ENCODE measurements at places on chromosomes 5 and 9.

- no peak for DNase-seq
Measured at GRCh38 chr5:127813633-127814587, 110.7 kb downstream of the CCDC192 start.

DNA sequence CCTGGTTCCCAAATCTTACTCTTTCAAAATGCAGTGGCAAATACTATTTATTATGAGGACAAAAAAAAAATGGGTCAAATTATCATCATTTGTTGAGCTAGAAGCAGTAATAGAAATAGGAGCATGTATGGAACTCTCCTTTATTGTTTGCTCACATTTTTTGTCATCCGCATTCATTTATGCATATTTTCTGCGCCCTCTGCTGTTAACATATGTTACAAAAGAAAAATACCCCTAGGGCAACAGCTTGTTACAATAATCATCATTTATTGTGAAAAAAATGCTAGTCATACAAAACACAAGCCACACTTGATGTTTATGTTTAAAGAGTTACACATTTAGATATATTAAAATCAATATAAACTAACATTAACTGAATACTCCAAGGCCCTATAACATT is 328.2 kb downstream of the TUSC1 start:
- no peak for DNase-seq

DNA sequence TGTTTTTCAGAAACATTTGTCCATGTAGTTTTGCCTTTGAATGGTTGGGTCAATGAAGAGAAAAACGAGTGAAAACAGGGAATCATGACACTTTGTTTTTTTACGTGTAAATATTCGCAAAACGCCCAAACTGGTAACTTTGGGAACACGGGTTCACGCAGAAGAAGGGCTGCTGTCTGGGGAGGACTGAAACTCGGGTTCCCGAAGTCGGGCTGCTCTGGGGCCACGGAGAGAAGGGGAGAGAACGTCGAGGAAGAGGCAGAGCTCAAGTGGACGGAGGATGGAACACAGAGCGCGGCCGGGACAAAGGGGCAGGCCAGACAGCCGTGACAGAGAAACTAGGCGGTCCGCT is 478 bp upstream of the SETD9 start:
- DNase-seq, result no peak

- no peak for DNase-seq
Measured at GRCh38 chr5:14945450-14945849, 73.9 kb upstream of the ANKH start.

DNA sequence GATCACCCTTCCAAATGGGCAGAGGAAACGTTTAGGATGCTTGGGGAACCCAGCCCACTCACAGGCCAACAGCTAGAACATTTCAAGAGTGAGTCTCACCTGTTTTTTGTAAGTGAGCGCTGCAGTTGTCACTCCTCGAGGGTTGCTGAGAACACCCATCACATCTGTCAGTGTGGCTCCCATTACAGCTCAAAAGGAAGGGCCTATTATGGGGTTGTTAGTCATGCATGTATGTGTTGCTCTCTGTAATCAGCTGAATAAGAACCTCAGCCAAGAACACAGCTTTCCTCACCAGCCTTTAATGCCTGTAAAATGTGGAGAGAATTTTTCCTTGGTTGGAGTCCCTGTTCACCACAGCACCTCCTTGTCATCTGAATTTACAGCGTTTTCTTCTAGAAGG is 196.3 kb upstream of the KLF4 start:
- DNase-seq, result no peak

- DNase-seq, result no peak
Measured at GRCh38 chr5:7586480-7586879, 190.5 kb downstream of the ADCY2 start.

GRCh38 chr5:160800375-160801275 is 51.4 kb downstream of the ATP10B start:
- DNase-seq, result no peak
